ENCODE measurements at places on chromosomes 16 and 17.
A peak's percentile ranks its signal among the peaks of the same experiment; 100 is the strongest.

GRCh38 chr16:1762879-1763520, 8.3 kb downstream of the NME3 start:
- DNase-seq: no peak

GRCh38 chr17:18257268-18257981, 1.1 kb downstream of the FLII start:
- no peak for DNase-seq

- DNase-seq: no peak
These were observed 7.8 kb downstream of the TEX14 start for GRCh38 chr17:58684003-58684402.

- DNase-seq: no peak
These were observed 19.3 kb upstream of the NAT9 start for GRCh38 chr17:74795327-74796020.

DNA sequence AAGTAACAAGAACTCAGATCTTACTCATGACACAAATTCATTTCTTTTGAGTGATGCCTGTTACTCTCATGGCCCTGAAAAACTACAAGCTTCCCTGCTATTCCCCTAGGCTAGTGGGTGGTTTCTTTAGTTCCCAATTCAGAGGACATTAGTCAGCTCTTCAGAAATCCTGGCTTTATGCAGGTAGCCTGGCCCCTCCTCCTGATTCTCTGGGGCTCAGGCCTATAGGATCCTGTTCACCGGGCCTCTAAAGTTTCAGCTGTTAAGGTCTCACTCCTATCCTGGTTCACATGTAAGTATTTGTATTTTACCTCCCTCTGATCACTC, 87.3 kb upstream of the IRX5 start:
- no peak for DNase-seq

DNA sequence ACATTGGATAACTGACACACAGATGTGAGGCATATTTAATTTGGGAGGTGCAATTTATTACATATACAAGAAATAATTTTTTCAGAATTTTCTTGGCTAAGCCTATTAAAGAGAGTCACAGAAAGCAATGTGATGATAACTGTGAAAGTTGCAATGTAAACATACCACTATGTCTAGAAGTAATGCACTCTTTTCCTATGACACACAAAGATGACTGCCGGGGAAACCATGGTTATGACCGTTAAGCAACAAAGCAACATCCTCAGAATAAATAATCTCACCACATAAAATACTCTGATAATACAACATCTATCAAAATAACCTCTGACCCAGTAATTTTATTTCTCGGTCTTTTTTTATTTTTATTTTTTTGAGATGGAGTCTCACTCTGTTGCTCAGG, 10.5 kb upstream of the QRICH2 start:
- no peak for DNase-seq

DNA sequence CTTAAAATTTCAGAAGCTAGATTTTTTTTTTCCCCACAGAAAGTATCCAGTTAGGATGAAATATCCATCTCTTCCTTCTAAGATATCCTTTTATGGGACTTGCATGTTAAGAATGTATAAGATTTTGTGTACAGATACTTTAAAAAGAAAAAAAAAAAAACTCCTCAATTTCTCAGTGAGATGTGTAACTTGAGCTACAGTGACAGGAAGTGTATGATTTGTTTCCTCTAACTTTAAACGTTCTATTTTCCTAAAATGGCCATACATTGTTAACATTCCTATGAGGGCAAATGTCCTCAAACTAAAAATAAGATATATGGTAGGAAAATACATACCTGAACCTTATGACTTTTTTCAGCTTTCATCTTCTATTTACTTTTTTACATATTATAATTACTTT, 8.9 kb downstream of the FBXO47 start:
- no peak for DNase-seq

GRCh38 chr16:57153841-57154240, 32.0 kb downstream of the PSME3IP1 start:
- DNase-seq: no peak

DNA sequence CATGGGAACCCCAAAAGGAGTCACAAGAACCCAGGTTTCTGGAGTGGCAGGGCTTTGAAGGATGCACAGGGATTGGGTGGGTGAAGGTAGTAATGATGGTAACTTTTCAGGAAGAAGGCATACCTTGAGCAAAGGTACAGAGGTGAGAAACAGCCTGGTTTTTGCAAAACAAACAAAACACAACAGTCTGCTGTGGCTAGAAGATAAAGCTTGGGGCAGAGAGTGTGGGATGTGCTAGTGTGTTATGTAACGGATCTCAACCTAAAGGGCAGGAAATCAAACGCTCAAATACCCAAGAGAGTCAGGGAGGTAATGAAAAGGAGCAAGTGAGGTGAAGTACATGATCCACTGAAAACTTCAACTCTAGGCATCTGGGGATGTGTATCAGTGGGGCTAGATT, 4.6 kb downstream of the PTGES3L start:
- no peak for DNase-seq

DNA sequence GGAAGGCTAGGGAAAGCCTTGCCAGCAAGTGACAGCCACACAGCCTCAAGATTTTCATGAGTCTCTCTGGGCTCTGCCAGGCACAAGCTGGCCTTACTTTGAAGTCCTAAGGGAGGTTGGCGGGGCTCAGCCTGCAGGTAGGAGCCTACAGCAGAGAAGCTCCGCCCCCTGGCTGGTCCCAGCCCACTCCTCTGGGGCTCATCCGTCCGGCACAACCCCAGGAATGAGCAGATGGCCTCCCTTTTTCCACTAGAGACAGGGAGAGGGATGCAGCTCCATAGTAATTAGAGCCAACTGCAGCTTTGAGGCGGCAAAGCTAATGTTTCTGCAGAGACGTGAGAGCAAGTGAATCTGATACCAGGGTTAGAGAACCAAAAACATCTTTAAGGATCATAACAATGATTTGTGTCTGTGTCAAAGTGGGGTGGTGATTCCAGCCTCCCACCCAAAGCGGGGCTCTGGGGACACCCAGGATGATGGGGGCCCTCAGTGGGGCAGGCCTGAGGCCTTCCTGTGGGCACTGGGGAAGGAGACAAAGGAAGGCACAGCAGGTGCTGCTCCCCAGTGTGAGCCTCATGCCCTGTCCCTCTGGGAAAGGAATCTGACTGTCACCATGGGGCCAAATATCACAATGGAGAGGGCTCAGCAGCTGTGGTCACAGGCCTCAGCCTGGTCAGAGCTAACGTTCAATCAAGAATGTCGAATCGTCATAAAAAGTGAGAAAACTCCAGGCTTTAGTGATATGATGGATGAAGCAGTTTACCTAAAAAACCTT, 61.5 kb downstream of the RBFOX3 start:
- no peak for DNase-seq

DNA sequence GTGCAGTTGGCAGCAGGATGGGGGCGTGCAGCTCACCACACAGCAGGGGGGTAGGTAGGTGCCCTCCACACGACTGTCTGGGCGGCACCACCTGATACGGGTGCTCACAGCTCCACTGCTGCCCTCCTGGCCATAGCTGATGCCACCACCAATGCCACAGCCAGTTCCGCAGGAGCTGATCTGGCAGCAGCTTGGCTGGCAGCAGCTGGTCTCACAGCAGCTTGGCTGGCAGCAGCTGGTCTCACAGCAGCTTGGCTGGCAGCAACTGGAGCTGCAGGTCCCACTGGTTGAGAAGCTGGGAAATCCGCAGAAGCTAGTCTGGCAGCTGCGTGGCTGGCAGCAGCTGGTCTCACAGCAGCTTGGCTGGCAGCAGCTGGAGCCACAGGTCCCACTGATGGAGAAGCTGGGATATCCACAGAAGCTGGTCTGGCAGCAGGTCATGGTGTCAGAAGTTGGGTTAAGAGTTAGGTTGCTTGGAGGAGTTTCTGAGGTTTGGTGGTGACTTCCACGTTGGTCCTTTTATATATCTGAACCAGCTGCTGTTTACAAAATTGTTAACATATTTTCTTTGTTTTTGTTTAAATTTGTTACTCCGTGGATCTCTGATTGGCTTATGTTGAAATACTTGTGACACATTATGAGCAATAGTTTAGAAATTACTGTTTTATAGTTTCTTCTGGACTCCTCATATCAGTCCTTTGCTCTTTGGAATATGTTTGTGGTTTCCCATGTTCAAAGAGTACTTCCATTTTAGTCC, at the start of gene KRTAP1-5:
TSS of gene KRTAP1-5 (minus strand) at position 494 of the 757 bp plus-strand sequence. CDS start at position 441, 53 bp downstream.
- DNase-seq: no peak

DNA sequence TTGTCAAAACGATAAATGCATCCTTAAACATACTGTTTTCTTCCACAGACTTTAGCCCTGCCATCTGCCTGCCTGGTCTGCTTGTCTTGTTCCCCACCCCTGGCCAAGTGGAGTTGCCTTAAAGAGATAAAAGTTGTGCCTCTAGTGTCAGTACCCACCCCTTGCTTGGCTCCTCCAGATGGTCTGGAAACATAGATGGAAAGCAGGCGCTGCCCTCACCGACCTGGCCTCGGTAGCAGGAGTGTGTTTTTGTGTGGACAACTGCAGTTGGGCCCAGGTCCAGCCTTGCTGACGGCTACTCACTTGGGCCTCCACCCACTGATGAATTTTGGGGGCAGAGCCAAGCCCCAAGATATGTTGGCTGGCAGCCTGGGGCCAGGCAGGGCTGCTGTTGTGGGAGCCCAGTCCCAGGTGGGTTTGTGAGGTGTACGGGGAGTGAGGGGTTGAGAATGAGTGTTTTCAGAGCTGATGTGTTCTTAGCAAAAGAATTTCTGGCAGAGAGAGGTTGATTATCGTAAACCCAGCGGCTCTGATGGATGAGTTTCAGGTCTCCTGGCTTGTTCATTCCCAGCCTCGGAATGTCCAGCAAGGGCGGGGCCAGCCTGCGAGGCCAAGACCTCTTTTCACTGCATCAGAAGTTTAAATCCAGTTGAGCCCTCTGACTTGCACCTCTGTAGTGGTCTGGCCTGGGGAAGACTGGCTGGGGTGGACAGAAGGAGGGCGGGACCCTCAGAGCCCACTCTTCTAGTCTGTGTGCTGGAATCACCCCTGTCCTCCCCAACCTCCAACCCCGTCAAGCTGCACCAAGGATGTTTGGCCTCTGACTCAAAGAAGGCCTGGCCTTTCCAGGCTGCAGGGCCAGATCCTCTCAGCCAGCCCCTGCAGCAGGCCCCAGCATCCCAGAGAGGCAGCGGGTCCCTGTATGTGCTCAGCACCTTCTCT, 179.7 kb downstream of the RAB11FIP4 start:
- no peak for DNase-seq

GRCh38 chr17:39306509-39307212, 80.9 kb upstream of the STAC2 start:
- peak; percentile 47 for DNase-seq

- peak; percentile 57 for DNase-seq
These were observed 26.6 kb downstream of the PIK3R5 start for GRCh38 chr17:8938933-8939332.

GRCh38 chr16:66549284-66550131, at the start of gene TK2:
TK2 (minus strand) TSS chr16:66550122; CDS start chr16:66550061, 61 bp downstream.
- peak; percentile 47 for DNase-seq

Data from GM12865 (cell line).